ENCODE measurements at places on chromosomes 5 and 9.

DNA sequence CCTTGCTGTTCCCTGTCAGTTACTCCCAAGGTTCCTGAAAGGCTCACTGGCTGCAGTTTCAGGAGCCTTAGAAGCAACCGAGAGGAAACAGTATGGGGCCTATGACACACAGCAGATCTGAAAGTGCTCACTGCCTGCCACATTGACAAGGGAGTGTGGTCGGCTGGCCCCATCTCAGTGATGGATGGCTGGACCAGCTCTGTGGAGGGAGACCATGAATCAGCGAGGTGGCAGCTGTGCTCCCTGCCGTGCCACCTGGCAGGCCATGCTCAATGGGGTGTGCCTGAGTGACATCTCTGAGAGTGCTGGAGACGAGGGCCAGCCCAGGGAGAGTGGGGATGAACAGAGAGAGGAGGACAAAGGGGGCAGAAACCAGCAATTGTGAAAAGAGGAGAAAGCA, 49.1 kb downstream of the DOCK2 start:
- peak; percentile 62 for DNase-seq

- no peak for DNase-seq
Measured at GRCh38 chr5:102649731-102650130, 105.4 kb upstream of the PAM start.

DNA sequence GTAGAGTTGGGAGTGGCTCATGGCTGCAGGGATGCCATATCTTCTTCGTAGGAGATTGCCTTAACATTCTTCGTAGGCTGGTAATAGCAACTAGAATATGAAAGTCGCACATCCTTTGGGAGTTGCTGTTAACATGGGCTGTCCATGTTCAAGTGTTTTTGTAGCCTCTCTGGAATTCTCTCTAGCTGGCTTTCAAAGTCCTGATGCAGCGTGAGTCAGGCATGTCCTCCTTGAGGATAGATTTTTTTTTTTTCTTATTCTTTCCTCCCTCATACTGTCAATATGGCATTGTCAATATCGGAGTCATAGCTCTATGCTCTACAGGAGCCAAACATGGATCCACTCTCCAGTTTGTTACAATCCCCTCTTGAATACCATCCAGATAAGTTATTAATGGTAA, 494.8 kb upstream of the WWC1 start:
- no peak for DNase-seq

GRCh38 chr5:172437445-172438318, 16.6 kb downstream of the SH3PXD2B start:
- no peak for DNase-seq

GRCh38 chr5:82793808-82794419, 283.3 kb downstream of the TMEM167A start:
- DNase-seq, result peak; percentile 4

- DNase-seq, result peak; percentile 76
Measured at GRCh38 chr9:131394464-131395156, 724 bp downstream of the PRRC2B start.

DNA sequence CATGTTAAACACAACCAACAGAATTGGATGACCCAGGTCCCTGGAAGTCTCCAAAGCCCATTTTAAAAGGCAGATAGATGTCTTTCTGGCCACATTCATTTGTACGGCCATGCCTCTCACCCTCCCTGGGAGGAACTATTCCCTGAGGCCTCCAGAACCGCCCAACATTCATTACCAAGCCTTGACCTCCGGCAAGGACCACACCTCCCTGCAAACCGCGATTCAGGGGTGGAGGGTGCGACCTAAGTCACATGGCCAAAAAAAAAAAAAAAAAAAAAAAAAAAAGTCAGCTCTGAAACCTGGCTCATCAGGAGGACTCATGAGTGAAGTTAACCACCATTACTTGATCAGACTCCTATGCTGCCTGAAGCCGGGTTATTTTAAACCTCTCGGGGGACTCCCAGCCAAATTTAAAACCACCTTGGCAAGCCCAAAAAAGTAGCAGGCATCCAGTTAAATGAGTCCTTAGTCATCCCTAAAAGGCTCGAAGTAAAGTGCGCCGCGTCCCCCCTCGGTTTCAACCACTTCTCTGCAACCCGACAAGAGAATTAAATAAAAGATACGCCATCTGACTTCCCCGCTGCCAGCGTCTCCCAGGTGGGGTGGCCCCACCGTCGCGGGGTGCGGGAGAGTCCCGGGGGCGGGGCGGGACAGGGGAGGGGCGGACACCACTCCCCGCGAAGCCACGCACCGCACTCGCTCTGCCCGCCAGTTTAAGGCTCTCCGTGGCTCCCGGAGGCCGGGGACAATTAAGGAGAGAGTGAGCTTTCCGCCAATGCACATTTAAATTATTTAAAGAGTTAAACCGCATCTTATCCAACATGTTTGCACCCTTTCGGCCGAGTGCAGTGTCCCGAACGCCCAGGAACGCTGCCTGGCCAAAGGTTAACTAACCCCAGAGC, 2.3 kb downstream of the KLF9 start:
- DNase-seq, result peak; percentile 41

DNA sequence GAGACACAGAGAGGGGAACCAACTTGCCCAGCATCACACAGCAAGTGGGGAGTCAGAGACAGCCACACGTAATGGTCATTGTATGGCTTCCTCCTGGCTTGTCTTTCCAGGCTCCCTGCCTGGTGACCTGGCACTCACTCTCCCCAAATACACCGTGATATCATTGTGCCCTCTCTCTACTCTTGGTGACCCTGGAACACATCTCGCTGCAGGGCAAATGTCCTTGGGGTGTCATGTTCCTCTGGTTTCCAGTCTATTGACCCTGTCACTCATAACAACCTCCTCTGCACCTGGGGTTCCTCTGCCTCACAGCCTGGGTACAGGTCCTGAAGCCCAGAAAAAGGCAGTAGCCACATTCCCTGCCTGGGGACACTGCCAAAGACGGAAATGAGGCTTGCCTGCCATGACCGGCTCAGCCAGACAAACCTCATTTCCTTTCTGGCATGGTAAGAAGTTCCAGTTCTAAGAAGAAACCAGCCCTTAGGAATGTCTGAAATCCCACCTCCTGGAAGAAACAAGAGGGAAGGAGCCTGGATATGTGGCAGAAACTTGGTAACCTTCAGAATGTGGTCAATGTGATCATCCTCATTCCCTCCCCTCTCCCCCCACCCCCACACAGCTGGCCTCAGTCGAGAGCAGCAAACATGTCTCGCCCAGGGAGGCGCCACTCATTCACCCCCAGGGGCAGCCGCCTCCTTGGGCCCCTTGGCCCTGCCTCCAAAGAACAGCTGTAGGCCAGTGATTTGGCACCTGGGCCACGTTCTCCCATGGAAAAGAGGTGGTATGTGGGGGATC, 30.6 kb upstream of the SMU1 start:
- no peak for DNase-seq
